Left colon (tissue), 2 donors: ENCODE measurements at places on chromosomes 5 and 9.

DNA sequence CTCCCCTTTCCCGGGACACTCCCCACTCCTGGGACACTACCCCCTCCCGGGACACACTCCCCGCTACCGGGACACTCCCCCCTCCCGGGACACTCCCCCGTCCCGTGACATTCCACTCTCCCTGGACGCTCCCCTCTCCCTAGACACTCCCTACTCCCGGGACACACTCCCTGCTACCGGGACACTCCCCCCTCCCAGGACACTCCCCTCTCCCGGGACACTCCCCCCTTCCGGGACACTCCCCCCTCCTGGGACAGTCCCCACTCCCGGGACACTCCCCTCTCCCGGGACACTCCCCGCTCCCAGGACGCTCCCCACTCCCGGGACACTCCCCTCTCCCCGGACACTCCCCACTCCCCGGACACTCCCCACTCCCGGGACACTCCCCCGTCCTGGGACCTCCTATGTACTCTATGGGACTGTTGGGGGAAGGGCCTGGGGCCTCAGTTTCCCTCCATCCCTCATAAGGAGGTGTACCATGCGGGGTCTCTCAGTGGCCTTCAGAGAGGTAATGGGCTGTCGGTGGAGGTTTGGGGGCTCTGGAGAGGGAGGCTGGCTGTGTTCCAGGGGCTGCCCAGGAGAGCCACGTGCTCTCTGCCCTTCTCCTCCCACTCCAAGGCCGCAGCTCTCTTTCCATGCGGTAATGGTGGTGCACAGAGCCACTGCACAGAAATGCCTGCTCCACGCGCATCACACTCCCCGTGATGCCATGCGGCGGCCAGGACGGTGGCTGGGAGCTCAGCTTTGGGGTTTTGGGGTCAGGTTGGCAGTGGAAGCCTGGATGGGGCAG lies 96.2 kb downstream of the RXRA start:
- DNase-seq = peak; percentile 97

DNA sequence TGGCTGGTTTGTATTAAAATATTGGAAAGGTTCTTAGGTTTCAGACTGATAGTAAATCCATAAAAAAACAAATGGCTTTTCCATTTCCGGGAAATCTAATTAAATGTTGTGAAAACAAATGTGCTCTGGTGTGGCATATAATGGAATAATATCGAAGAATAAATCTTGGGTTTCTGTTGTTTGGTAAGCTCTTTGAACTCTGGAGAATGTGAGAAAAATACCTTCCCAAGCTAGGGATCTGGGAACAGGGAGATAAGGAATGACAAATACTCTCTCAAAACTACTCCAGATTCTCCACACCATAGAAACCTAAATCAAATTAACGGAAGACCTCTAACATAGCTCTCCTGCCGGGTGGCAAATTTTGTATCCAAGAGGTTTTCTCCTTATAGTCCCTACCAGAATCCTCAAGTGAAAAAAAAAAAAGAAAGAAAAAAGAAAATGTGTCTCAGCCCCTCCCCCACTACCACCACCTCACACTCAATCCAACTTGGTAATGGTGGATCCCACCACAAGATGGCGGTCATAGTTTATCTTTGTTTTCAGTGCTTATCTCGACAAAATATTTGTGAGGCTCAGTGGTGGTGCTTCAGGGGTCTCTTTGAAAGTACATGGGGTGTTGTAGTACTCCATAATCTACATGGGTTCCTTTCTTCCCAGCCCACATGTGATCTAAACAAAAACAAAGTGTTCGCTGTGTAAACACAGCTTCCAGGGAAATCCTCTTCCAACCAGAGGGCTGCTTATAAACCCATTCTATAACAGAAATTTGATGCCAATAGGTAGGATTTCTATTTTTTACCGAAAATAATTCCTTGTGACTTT lies 54.5 kb upstream of the FST start:
- DNase-seq = peak; percentile 27

DNA sequence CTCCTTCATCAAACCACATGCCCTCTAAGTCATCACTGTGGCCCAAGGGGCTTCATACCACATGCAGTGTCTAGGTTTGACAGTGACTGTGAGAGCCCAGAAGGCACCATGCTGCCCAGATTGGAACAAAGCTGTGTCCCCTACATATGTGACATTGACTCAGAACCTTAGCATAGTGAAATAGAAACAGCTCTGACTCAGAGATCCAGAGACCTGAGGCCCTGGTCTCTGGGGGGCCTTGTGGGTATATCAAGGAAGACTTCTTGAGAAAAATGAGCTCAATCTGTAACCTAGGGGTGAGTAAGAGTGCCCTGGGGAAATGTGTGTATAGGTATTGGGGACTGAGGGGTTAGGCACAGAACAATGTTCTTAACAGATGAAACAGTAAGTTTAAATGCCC lies 7.1 kb upstream of the ENTREP1 start:
- DNase-seq = no peak

DNA sequence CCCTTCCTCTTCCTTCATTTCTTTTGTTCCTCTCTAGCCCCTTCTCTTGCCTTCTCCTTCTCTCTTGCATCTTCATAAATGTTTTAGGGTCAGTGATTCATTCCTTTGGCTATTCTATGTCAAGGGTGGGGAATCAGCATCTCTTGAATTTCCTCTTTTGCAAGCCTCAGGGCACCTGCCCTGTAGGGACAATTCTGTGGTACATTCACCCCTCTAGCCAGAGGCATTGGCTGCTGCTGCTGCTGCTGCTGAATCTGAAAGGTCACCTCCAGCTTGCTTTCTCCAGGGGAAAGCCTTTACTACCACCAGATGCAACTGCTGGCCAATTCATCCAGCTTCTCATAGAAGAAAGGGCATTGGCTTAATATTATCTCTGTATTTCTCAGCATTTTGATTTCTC lies 87.3 kb downstream of the INSYN2B start:
- DNase-seq = no peak

DNA sequence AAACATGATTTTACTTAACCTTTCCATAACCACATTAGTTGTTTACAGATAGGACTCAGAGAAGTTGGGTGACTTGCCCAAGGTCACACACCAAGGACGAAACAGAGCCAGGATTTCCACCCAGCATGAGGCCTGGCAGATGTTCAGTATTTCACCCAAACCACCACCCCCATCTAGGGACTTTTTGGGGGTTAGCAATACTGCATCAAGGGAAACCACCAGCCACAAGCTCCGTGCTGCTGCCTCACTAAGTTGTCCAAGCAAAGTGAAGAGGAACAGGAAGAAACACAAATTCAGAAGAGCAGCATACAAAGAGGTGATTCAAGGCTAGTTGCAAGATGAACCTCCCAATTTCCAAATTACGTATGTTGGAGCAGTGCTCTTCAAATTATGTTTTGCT lies 219.6 kb upstream of the RORB start:
- DNase-seq = no peak

- DNase-seq = no peak
Measured at GRCh38 chr9:105198865-105199264, 45.6 kb upstream of the SLC44A1 start.

- no peak for DNase-seq
Measured at GRCh38 chr9:112075009-112075378, 100.1 kb downstream of the SUSD1 start.

DNA sequence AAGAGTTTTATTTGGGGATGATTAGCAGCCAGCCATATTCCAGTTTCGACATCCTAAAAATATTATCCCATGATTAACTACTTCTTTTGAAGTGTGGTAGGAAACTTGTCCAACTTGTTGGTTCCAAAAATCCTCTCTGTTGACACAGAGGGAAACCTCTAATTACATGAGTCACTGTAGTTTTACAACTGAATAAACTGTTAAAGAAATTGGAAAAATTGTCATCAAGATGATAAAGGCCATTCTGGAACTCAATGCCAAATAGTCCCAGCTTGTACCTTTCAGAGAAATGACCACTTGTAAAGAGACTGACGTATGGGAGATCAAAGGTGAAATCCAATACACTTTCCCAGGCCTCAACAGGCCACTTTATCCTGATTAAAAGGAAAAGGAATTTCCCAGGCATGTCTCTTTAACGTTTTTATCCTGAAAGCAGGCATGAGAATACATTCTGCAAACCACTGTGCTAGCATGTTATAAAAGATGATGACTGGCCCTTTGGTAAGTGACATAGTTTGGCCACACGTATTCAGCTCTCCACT lies 261.6 kb downstream of the GLIS3 start:
- DNase-seq = no peak

GRCh38 chr5:52491071-52491787 lies 296.5 kb upstream of the ITGA1 start:
- no peak for DNase-seq

DNA sequence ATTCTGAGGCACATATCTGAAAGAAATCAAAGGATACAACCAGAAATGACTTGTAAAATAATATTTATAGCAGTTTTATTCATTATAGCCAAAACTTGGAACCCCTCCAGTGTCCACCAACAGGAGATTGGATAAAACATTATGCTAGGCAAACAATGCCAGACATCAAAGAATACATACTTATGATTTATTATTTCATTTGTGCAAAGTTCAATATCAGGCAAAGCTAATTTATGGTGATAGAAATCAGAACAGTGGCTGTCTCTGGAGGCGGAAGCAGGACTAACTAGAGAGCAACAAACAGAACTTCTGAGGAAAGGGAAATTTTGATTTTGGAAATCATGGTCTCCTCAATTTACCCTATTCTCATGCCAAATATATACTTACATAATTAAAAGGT lies 193.1 kb downstream of the ICE1 start:
- no peak for DNase-seq

DNA sequence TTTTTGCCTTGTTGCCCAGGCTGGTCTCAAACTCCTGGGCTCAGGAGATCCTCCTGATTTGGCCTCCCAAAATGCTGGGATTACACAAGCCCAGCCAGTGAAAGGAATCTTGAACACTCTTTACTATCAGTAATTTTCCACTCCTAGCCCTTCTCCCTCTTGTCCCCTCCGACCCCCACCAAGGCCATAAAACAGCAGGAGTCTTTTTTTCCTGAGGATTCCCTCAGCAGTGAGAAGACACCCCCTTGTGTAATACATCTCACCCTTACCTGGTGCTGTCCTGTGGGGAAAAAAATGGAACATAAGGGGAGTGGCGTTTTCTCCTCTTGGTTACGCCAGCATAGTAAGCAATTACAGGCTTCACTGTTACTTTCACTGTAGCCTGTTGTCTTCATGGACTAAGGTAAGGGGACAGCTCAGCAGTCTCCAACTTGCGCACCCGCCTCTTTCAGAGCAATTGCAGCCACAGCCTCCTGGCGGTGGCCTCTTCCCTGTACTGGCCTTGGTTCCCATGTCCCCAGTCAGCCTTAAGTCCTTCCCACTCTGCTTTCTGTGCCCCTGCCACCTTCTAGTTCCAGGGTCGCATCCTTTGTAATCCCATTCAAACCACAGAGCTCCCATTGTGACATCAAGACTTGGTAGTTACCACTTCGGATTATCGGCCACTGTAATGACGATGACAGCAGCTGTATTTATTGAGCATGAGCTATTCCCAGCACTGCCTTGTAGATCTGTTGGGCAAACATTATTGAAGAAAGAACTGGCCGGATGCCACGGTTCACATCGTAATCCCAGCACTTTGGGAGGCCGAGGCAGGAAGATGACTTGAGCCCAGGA lies 10.0 kb downstream of the NAIF1 start:
- peak; percentile 80 for DNase-seq

DNA sequence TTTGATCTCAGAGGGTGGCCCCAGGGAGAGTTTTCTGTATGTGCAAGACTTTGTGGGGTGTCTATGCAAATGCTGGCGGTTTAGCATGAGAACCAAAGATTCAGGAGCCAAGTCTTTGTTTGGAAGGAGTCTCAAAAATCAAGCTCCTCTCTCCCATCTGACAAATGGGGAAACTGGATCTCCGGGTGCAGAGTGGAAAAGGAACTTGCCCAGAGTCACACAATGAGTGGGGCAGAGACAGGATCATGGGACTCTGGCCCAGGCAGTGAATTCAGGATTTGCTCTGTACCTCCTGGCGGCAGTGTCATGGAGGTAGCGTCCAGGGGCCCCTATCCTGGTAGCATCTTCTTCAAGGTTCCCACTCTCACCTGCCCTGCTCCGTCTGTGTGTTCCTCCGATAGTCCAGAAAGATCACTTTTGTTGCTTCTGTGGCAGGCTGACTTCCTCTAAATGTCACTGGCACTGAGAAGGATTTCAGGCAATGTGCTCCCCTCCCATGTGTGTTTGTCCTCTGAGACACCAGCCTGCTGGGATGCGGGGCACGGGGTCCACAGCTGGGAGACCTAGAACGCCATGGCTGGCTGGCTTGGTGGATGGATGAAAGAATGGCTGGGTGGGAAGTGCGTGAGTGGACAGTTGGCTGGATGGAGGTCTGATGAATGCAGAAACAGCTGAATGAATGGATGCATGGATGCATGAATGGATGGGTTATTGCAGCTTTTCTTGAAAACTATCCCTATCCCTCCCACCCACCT lies 3.6 kb downstream of the CCL19 start:
- DNase-seq = no peak

DNA sequence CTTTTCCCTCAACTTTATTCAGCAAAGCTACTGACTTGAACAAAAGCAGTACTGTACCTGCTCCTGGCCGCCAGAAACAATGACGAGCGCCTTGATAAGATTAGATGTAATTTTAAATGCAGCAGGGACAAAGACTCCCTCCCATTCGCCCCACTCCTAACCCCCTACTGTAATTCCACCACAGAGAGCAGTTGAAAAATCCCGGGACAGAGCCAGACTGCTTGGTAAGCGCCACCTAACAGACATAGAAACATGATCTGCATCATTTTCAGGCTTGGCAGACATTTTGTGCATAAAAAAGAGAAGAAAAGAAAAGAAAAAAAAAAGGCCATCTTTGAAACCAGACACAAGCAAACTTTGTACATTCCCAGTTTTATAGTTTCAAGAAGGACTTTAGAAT lies 81.9 kb downstream of the ISL1 start:
- no peak for DNase-seq

DNA sequence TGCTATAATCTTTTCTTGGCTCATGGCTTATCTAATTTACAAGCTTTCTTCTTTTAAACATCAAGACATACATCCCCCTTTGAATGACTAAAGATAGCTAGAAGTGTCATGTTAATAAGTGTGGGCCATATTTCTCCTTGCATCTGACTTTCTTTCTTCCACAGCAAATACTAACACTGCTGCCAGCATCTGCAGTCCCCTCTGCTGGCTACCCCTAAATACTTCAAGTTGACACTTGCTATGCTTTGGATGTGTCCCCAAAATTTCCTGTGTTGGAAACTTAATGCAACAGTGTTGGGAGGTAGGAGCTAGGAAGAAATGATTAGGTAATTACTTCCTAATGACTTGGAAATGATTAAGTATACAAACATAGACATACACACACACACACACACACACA lies 459.0 kb upstream of the ST8SIA4 start:
- DNase-seq = no peak

DNA sequence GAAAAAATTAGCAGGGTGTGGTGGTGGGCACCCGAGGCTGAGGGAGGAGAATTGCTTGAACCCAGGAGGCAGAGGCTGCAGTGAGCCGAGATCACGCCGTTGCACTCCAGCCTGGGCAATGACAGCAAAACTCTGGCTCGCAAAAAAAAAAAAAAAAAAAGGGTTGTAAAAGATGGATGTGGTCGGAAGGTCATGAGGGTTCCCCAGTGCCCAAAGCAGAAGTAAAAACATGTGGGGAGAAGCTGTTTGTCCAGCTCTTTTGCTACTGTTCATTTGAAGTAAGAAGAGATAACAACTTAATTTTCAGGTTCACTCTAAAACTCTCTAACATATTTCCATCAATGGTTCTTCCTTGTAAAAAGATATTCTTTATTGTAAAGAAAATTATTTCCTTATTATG lies 57.1 kb upstream of the GOLPH3 start:
- no peak for DNase-seq
